ENCODE measurements at places on chromosomes 12 and 14.
A peak's percentile ranks its signal among the peaks of the same experiment; 100 is the strongest.

GRCh38 chr12:111451649-111452129, 46.0 kb downstream of the SH2B3 start:
- peak; percentile 65 for DNase-seq

DNA sequence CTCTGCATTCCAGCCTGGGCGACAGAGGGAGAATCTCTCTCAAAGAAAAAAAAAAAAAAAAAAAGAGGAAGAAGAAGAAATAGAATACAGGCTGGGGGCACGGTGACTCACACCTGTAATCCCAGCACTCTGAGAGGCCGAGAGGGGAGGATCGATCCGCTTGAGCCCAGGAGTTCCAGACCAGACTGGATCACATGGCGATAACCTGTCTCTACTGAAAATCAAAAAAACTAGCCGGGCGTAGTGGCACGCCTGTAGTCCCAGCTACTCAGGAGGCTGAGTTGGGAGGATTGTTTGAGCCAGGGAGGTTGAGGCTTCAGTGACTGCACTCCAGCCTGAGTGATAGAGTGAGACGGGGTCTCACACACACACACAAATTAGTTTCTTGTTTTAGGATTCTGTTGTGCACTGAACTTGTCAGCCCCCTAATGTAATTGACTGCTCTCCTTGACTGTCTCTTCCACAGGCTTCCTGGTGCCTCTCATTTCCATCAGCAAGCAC, 963 bp upstream of the TINF2 start:
- no peak for DNase-seq

GRCh38 chr12:28235985-28236384, 45.7 kb downstream of the CCDC91 start:
- no peak for DNase-seq

GRCh38 chr14:33999771-34000291, 49.0 kb upstream of the EGLN3 start:
- DNase-seq, result no peak

GRCh38 chr12:57072661-57073060, 5.9 kb downstream of the NEMP1 start:
- DNase-seq, result no peak

- DNase-seq, result no peak
These were observed 22.9 kb downstream of the ASCL1 start for GRCh38 chr12:102980350-102980749.

GRCh38 chr12:22029491-22029890, 16.5 kb upstream of the CMAS start:
- no peak for DNase-seq

DNA sequence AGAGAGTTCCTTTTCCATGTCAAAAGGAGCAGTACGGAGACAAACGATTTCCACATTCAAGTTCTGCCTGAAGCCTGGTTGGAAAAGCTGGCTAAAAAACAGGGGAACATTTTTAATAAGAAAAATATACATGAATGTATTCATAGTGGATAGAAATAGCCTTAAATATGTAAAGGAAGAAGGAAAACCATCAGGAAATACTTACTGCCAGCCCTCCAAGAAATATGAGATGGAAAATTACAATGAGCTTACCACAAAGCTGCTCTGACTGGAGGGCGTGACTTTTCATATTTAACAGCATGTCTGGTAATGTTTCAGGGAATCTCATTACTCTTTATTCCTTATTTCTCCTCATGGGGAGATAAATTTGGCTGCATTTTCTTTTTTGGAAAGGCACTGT, 75.9 kb upstream of the ZDHHC17 start:
- DNase-seq, result no peak

GRCh38 chr12:89539426-89540223, 13.8 kb upstream of the POC1B start:
- no peak for DNase-seq

- DNase-seq, result no peak
These were observed 6.2 kb downstream of the TNFAIP2 start for GRCh38 chr14:103129301-103130016.

GRCh38 chr14:97824218-97824617, 1027.0 kb downstream of the VRK1 start:
- no peak for DNase-seq

- no peak for DNase-seq
These were observed 44.6 kb upstream of the KITLG start for GRCh38 chr12:88624911-88625310.

GRCh38 chr12:56877195-56878009, 56.8 kb downstream of the SDR9C7 start:
- DNase-seq, result no peak

GRCh38 chr12:54035568-54036264, 2.9 kb downstream of the HOXC5 start:
- DNase-seq, result no peak

Measured in midbrain (tissue), 1 donor.